ENCODE measurements at places on chromosomes 6 and 20. TPM values are rescaled to one million over a fixed set of nuclear protein-coding genes. Genes with fewer than 3 reads are reported as not detected.
A peak's percentile ranks its signal among the peaks of the same experiment; 100 is the strongest.

DNA sequence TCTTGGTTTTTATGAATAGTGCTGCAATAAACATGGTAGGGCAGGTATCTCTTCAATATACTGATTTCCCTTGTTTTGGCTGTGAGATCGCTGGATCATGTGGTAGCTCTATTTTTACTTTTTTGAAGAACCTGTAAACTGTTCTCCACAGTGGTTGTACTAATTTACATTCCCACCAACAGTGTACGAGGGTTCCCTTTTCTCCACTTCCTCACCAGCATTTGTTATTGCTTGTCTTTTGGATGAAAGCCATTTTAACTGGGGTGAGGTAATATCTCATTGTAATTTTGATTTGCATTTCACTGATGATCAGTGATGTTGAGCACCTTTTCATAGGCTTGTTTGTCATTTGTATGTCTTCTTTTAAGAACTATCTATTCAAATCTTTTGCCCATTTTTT is 8.0 kb upstream of the ARG1 start:
- DNase-seq = no peak

- peak; percentile 59 for DNase-seq
Measured at GRCh38 chr6:33737267-33738026, 9.3 kb downstream of the IP6K3 start.

HSPA1L gene
- total RNA-seq = 4.8 TPM

PTGIS gene
- total RNA-seq = 27.5 TPM

- no peak for DNase-seq
Measured at GRCh38 chr6:72504406-72504805, 117.5 kb upstream of the KCNQ5 start.

DNA sequence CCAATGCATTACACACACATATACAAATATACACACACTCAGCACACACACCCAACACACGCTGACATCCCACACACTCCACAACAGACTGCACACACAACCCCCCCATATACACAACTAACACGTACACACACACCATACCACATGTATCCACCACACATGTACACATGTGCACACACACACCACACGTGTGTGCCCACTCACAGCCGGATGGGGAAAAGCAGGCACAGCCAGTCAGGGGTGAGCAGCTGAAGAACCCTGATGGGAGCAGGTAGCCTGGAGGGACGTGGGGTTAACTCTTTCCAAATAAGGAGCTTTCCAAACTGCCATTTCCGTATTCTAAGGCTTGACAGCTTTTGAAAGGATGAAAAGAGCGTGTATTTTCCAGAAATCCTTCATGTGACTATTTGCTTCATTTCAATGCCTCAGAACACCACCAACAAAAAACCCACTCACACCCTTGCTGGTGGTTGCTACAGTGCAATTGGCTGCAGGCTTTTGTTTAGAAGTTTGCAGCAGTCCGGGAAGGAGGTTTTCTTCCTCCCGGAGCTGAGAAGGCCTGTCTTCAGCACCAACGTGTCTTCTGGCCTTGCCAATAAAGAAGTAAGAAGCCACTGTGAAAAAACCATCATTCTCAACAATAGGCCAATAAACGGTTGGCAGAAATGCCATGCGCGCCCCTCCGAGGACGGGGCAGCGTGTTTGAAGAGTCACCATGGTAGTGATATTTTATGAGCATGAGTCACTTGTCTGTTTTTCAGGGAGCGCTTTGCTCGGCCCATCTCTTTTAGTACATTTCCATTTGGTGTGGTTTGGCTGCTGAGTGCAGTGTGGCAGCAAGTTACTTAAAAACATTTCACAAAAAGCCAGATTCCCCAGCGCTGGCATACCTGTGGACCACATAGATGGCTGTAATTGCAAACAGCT is 131.3 kb upstream of the GMDS start:
- no peak for DNase-seq
